ENCODE measurements at places on chromosomes 4 and X. TPM values are rescaled to one million over a fixed set of nuclear protein-coding genes. Genes with fewer than 3 reads are reported as not detected.

The HMGN5 gene
- 13.7 TPM for total RNA-seq

The TMA16 gene
- total RNA-seq = 50.5 TPM

The IGFBP7 gene
- total RNA-seq = 0.69 TPM

The TMPRSS11F gene
- not detected for total RNA-seq

The SLC6A14 gene
- total RNA-seq = 0.05 TPM

The COL4A5 gene
- 0.51 TPM for total RNA-seq

GRCh38 chr4:37279894-37280592, 35.5 kb downstream of the NWD2 start:
- DNase-seq = no peak

GRCh38 chr4:14095831-14096230, 468.3 kb upstream of the BOD1L1 start:
- no peak for DNase-seq

- DNase-seq = no peak
Measured at GRCh38 chr4:13531625-13531998, 12.7 kb downstream of the NKX3-2 start.

GRCh38 chrX:134780908-134781307, 122.6 kb upstream of the PLAC1 start:
- no peak for DNase-seq

GRCh38 chrX:153573984-153574383, 25.0 kb downstream of the CCNQ start:
- no peak for DNase-seq

- DNase-seq = no peak
Measured at GRCh38 chrX:12441381-12442128, 303.3 kb downstream of the FRMPD4 start.

DNA sequence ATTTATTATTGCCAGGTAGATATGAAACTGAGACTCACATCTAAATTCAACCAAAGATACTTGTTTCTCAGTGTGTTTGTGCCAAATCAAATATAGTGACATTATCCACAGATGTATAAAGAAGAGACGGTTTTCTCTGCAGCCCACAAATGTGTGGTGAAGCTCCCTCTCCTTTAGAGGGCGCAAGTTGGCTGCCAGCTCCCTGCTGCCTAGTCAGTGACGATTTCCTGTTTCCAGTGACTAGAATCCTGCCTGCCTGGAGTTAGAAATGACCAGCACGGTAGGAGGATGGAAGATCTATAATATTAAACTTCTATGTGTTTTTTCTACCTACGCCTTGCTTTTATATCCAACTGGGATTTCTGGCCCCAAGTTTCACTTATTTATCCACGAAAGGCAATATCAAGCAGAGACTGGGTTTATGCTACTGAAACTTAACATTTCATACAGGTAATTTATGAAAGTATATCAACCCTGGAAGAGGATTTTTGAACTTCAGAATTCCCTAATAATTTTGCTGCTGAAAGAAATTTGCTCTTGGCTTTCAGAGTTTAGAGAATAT, 1793.7 kb upstream of the TENM3 start:
- DNase-seq = no peak

DNA sequence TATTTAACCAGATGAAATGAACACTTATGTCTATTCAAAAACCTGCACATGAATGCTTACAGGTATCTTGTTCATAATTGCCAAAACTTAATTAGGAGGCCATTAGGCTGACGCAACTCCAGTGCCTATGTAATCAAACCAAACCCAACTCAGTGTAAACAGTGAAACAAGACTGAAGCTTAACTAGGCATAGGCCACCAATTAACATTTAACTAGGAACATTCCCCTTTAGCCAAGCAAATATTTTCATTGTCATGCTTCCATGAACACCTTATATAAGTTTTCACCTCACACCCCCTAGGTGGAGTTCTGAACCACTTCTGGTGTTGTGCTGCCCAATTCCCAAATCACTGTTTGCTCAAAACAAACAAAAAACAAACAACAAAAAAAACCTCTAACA, 686.0 kb downstream of the STPG2 start:
- no peak for DNase-seq

GRCh38 chrX:67673741-67674274, 130.0 kb downstream of the AR start:
- no peak for DNase-seq

DNA sequence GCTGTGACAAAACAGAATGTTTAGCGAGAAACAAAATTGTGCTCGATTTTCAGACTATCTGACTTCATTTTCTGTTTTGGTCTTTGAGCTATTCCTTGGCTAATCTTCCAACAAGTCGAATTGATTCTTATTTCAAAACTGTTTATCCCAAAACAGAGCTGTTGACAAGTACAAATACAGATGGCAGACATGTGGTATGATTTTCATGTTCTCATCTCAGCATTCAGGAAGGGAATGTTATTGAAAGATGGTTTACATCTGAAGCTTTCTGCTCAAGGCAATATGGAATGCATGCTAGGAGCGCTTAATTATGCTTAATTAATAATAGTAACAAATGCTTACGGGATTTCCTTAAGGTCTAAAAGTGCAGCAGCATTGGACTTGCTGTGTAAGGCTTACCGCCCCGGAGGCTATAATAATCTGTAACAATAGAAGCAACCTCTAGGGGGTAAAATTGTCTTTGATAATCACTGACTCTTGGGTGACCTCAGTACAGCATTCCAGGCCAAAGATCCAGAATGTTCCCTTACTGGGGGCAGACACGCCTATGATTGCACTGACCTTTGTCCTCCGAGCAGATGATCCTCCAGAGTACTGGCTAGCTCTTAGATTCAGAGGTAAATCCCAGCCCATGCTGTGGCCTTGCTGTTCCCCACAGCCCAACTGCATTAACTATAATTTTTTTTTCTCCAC, 16.4 kb downstream of the LSM6 start:
- no peak for DNase-seq

DNA sequence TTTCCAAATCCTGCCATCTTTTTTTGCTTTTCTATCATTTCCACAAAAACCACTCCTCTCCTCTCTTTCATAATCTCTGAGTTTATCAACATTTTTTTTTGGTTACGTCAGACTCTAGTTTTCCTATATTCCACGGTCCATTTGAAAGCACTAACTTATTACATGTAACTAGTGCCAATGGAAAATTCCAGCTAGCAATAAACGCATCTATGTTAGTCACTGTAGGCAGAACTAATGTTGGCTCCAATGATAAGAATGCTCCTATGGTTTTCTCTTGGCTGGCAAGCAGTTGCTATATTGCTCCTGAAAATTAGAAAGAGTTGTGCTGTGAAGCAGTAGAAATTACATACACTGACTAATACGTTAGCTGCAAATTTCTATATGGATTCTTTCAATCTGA, 634.6 kb upstream of the FTHL17 start:
- DNase-seq = no peak

DNA sequence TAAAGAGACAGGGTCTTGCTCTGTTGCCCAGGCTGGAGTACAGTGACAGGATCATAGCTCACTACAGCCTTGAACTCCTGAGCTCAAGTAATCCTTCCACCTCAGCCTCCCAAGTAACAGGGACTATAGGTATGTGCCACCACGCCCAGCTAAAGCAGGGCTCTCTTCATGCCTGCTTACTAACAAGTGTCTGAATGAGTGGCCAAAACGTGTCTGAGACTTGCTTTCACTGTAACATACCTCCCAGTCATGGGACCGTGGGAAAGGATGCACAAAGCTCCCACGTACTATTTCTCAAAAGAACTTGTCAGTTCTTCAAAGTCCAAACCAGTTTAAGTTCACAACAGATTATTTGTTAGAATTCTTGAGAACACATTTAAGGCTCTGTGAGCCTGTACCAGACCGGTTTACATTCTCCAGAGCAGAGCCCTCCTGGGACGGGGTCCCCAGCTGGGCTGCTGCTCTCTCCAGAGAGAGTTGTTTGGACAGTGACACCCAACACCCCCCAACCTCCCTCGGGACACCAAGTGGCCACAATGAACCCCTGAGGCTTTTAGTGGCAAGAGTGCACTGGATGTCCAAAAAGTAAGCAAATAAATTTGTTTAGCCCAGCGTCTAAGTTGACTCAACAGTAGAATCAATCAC, 24.1 kb downstream of the SH3KBP1 start:
- peak; percentile 88 for DNase-seq

- no peak for DNase-seq
Measured at GRCh38 chr4:17238633-17239032, 273.3 kb downstream of the QDPR start.

- no peak for DNase-seq
Measured at GRCh38 chr4:140717313-140717712, 38.9 kb downstream of the TBC1D9 start.

GRCh38 chrX:149504226-149504914, 736 bp downstream of the IDS start:
- DNase-seq = no peak

GRCh38 chr4:17794730-17795129, 13.3 kb upstream of the FAM184B start:
- DNase-seq = no peak

GRCh38 chr4:185127021-185127925, 15.8 kb upstream of the SLC25A4 start:
- DNase-seq = no peak

Data from GM12878 (cell line).